ENCODE measurements at places on chromosomes 12 and 14.

DNA sequence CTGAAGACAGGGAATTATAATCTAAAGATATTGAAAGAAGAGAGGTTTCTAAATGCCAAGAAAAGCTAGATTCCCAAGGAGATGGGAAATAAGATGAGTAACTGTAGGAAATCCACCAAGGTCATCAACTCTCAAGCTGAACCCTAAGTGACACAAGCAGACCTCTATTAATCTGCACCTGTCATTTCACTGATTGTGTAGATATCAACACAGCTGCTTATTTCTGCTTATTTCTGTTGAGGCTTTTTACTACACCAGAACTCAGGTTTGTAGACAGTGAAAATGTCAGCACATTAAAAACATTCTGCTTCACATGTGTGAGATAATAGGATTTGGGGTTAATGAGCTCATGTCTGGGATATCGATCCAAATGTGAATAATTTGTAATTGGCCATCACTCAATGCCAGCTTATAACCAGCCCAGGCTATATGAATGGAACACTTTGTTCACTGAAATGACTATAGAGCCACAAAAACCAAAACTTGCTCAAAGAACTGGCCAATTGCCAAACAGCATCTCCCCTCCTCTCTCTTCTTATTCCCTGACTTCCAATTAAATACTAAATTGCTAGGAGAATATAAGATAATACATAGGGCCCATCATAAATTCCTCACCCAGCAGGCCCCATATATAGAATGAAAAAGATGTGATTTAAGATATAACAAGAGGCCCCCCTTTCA lies 188.7 kb upstream of the ARID2 start:
- DNase-seq = no peak

GRCh38 chr12:46944088-46944487 lies 118.3 kb upstream of the SLC38A4 start:
- DNase-seq = no peak

DNA sequence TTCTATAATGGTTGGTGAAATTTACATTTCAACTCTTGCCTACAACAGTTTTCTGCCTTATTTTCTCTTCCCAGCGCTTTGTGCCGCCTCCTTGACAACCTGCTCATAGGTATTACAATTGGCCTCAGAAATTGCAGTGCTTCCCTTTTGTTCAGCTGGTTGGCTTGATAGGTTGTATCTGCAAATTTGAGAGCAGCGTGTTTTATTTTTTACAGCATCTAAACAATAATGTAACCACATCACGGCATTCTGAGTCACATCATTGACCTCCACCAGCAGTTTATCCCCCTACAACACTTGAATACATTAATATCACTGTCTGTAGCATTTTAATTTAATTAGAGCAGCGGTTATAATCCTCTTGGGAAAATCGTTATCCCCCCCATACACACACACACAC lies 99.4 kb downstream of the ETV6 start:
- no peak for DNase-seq

- DNase-seq = no peak
Observed at GRCh38 chr12:21433525-21433924, 3.9 kb upstream of the PYROXD1 start.

- DNase-seq = no peak
Observed at GRCh38 chr14:70904373-70904772, 2.9 kb upstream of the PCNX1 start.
